ENCODE measurements at places on chromosomes 7 and 10.
A peak's percentile ranks its signal among the peaks of the same experiment; 100 is the strongest.

DNA sequence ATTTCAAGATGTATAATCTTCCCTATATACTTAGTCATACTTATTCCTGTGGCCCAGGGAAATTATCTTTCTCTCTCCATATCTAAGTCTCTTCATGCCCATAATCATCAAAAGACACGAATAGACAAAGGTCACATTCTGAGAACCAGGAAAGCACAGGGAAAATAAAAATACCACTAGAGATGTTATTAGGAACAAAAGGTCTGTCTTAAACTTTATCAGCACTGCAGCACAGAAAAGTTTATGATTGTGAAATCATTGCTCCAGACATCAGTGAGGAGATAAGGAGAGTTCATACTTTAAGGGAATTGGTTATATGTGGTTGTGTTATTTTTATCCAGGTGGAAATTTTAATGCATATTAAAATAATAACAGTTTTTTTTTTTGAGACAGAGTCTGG lies 974.6 kb upstream of the CELF2 start:
- no peak for DNase-seq

DNA sequence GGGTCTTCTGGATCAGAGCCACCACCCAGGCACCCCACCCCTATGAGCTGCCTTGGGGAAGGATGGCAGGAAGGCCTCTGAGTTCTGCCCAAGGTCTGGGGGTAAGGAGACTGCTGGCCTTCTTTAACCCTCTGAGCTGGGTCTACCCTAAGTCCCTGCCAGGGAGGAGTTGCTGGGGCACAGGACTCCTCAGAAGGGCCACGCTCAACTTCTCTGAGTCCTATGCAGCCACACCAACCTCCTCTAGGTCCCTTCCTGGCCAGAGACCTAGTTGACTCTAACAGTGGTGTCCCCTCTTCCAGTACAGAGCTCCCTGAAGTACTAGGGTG lies 2.6 kb upstream of the NEURL1 start:
- no peak for DNase-seq

DNA sequence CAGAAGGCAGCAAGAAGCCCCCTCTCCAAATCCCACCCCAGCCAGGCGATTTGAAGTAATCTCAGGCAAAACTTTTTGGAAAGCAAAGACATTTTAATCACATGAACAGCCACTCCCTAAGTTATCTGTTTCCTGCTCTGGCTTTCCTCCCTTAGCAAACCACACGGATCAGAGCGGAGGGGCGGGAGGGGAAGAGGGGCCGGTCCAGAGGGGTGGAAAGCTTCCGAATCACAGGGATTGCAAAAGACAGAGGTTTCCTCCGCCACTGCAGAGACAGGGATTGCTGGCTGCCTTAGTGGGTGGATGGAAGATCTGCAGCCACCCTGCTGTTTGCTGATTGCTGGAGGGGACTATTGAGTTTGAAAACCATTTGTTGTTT lies 41.2 kb downstream of the ZCCHC24 start:
- DNase-seq, result peak; percentile 83

DNA sequence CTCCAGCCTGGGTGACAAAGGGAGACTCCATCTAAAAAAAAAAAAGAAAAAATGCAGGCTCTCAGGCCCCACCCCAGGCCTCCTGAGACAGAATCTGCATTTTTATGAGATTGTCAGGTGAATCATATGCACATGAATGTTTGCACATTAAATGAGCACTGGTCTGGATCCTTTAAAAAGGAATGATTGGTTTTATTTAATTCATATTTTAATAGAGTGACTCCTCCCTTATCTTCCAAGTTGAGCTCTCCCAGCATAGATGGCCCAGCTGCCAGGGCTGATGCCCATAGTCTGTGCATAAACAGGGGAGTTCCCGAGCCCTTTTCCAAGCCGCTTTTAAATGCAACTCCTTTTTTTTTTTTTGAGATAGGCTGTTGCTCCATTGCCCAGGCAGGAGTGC lies 28.5 kb downstream of the CUX1 start:
- no peak for DNase-seq

DNA sequence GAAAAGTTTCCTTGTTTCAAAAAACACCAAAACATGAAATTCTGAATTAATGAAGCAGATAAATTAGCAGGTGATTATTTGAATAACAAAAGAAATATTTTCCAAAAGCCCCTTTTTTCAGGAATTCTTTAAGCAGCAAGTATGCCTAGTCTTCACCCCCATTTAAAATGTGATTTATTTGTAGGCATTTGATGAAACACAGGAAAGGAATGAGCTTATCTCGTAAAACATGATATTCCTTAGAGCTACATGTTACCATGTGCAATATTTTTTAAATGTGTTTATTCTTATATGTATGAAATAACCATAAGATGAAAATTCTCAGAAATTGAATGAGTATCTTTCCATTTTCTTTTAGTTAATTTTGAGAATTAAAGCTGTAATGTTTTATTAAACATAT lies 106.1 kb downstream of the CHN2 start:
- DNase-seq, result no peak
